ENCODE measurements at places on chromosomes 2 and 18.

- H3K4me1 ChIP-seq, result no peaks in the 10 kb centered on the region
- no peaks in the 10 kb centered on the region for H3K36me3 ChIP-seq
- no peak overlapping the region for H3K4me3 ChIP-seq
- no peak overlapping the region for H3K27ac ChIP-seq
- no peaks in the 10 kb centered on the region for H3K27me3 ChIP-seq
Observed at GRCh38 chr2:58923869-58924268, 682.7 kb upstream of the FANCL start.

- H3K4me1 ChIP-seq, result no peaks in the 10 kb centered on the region
- no peaks in the 10 kb centered on the region for H3K27me3 ChIP-seq
- H3K36me3 ChIP-seq, result no peaks in the 10 kb centered on the region
- no peak for DNase-seq
- H3K27ac ChIP-seq, result no peak overlapping the region
Observed at GRCh38 chr2:176766005-176766404, 446.6 kb upstream of the HNRNPA3 start.

DNA sequence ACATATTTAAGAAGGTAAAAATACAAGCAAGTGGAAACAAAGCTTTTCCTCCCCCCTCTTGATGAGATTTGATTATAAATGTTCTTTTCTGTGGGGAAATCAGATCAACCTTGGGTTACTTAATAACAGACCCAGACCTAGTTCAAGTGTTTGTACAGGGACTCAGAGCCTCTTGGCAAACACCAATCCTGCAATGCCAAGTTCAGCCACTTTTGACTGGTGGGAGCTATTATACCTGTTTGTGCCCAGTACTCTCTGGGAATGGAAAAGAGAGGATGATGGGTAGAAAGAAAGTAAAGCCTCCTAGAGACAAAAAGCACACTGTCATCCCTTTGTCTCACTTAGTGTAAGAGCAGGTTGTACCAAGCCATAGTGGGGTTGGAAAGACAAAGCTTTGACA is 63.8 kb upstream of the EPHA4 start:
- no peak for DNase-seq
- no peaks in the 10 kb centered on the region for H3K36me3 ChIP-seq
- H3K4me1 ChIP-seq, result no peaks in the 10 kb centered on the region
- no peak overlapping the region for H3K4me3 ChIP-seq

DNA sequence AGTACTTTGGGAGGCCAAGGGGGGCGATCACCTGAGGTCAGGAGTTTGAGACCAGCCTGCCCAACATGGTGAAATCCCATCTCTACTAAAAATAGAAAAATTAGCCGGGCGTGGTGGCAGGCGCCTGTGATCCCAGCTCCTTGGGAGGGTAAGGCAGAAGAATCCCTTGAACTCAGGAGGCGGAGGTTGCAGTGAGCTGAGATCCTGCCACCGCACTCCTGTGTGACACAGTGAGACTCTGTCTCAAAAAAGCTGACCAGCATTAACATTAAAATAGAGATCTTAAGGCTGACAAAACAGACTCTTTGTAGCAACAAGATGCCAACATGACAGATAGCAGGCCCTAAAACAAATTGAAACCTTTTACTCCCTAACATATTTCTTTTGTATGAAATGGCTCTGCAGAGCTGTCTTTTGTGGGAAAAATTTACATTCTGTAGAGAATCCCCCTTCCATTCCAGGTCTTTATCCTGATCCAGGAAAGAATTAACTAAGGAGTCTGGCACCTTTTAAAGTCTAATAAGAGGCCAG is 213.9 kb downstream of the RAB3GAP1 start:
- H3K4me3 ChIP-seq, result no peak overlapping the region
- no peaks in the 10 kb centered on the region for H3K27me3 ChIP-seq
- no peak overlapping the region for H3K27ac ChIP-seq
- no peaks in the 10 kb centered on the region for H3K4me1 ChIP-seq
- no peaks in the 10 kb centered on the region for H3K36me3 ChIP-seq
- DNase-seq, result no peak

GRCh38 chr2:181440919-181441318 is 16.3 kb upstream of the ITGA4 start:
- no peaks in the 10 kb centered on the region for H3K27me3 ChIP-seq
- no peak overlapping the region for H3K27ac ChIP-seq
- DNase-seq, result no peak
- no peak overlapping the region for H3K4me3 ChIP-seq

DNA sequence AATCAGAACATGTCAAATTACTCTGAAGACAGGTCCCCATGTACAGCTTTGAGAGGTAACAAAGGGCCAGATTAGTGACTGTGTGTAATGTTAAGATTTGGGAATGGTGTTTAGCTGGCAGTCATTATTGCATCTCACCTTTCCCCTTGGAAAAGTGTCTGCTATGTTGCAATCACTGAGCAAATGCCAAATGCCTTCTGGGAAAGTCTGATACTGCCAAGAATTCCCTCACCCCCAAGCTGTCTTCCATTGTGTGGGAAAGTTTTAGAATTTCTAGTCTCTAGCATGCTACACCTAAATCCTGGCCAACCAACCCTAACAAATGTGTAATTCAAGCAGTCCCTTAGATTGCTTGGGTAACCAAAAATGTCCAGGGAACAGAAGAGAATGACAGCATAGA is 13.6 kb upstream of the PELI1 start:
- no peak for DNase-seq
- H3K4me1 ChIP-seq, result no peaks in the 10 kb centered on the region
- H3K36me3 ChIP-seq, result no peaks in the 10 kb centered on the region

GRCh38 chr18:9293948-9294347 is 40.6 kb upstream of the TWSG1 start:
- no peak overlapping the region for H3K4me3 ChIP-seq
- no peaks in the 10 kb centered on the region for H3K36me3 ChIP-seq
- no peak for DNase-seq

GRCh38 chr2:147223119-147223518 is 621.7 kb upstream of the ACVR2A start:
- no peaks in the 10 kb centered on the region for H3K36me3 ChIP-seq
- H3K4me3 ChIP-seq, result no peak overlapping the region
- H3K4me1 ChIP-seq, result no peaks in the 10 kb centered on the region
- no peaks in the 10 kb centered on the region for H3K27me3 ChIP-seq

- no peaks in the 10 kb centered on the region for H3K27me3 ChIP-seq
- DNase-seq, result no peak
- no peak overlapping the region for H3K27ac ChIP-seq
- H3K36me3 ChIP-seq, result no peaks in the 10 kb centered on the region
Observed at GRCh38 chr18:8586941-8587340, 22.3 kb upstream of the RAB12 start.
